ENCODE measurements at places on chromosomes 1 and 21.

GRCh38 chr1:20634594-20635084, 1.4 kb downstream of the PINK1 start:
- no peak for DNase-seq

- DNase-seq = no peak
Measured at GRCh38 chr1:19461220-19461554, 24.2 kb downstream of the CAPZB start.

GRCh38 chr1:245235156-245235555, 80.4 kb downstream of the KIF26B start:
- DNase-seq = no peak

DNA sequence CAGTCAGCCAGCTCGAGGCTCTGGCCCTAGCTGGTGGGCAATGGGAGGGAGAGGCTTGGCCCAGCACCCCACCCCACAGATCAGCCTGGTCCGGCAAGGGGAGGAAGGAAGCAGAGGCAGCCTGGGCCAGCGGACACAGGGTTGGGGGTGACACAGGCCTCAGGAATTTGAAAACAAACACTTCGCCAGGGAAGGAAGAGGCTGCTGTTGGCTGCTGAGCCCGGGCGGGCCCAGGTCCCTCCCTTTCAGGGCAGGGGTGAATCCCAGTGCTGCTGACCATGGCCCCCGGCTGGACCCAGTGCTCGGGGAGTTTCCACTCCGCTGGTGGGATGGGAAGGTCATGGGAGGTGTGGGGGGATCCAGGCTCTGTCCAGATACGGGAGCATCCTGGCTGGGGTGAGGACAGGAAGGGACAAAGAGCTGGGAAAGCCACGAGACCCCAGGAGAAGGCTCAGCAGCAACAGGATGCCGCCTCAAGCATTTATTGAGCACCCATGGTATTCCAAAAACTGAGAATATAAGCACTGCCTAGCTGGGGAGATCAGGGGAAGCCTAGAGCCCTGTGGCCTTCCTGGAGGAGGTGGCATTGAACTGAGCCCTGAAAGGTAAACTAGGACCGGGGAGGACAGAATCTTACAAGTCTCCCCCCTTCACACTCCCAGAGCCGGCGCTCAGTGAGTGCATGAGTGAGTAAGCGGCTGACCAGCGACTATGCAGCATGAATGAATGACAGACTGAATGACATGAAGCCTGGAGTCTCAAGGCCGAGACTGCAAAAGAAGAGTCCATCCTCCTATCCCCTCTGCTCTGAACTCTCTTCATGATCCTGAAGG, 26.2 kb upstream of the EPHA2 start:
- no peak for DNase-seq

GRCh38 chr1:233253832-233254331, 41.6 kb downstream of the PCNX2 start:
- DNase-seq = no peak

GRCh38 chr1:248810000-248810726, 15.6 kb downstream of the SH3BP5L start:
- DNase-seq = no peak

DNA sequence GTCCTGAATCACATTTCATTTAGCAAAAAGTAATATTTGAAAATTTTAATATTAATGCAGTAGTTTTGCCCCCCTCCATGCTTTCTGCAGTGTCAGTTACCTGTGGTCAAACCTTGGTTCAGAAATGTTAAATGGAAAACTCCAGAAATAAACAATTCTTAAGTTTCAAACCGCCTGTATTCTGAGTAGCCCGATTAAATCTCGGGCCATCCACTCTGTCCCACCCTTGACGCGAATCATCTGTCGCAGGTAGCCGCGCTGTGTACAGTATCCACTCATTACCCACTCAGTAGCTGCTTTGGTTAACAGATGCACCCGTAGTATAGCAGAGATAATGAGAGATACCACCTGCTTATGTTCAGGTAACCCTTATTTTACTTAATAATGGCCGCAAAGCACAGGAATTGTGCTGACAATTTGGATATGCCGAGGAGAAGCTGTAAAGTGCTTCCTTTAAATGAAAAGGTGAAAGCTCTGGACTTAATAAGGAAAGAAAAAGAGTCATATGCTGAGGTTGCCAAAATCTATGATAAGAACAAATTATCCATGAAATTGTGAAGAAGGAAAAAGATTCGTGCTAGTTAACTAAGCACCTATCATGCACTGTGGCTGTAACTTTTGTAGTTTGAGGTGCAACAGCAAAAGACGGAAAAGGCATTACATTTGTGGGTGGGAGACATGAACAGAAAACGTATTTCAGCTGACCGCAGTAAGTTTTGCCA, 889 bp upstream of the SCYL3 start:
- no peak for DNase-seq

DNA sequence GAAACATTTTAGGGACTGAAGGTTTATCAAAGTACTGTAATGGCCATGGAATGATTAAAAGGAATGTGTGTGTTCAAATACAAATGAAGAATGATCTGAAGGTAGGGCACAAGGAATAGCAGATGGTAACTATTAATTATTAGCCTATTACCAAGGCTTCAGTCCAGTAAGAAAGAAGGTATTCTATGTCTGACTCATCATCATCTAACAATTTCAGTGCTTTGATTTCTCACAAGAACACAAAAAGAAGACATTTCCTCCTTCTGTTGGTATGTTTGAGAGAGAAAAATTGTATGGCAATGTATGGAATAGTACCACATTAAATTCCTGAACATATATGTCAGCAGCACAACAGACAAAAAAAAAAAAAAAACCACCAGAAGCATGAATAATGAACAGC, 57.5 kb downstream of the TYW3 start:
- DNase-seq = no peak

DNA sequence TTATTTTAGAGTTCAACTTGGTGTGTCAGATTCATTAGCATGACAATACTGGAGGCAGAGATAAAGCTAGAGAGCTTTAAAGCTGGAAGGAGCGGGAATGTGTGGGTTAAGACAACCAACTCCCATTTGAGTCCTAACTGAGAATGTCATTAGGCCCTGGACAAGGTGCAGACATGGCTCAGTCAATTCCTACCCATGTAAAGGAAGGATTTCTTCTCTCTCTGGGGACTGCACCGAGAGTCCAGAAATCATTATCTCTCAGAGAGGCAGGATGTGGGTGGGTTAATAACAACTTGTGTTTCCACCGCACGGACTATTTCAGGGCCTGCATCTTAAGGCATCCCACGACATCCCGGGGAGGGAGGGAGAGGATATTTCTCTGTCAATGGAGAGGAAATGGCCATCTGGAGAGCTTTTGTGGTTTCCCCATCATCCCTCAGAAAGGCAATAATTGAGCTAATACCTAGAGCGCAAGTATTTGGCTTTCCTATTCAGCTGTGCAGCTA, 46.7 kb upstream of the SARS1 start:
- no peak for DNase-seq

- DNase-seq = no peak
Measured at GRCh38 chr1:1259119-1259488, 12.6 kb upstream of the C1QTNF12 start.

- DNase-seq = no peak
Measured at GRCh38 chr1:61743431-61743705, 1.1 kb downstream of the PATJ start.

GRCh38 chr1:200535605-200536004, 84.9 kb downstream of the KIF14 start:
- no peak for DNase-seq

- no peak for DNase-seq
Measured at GRCh38 chr1:235683653-235684052, 34.1 kb upstream of the GNG4 start.

DNA sequence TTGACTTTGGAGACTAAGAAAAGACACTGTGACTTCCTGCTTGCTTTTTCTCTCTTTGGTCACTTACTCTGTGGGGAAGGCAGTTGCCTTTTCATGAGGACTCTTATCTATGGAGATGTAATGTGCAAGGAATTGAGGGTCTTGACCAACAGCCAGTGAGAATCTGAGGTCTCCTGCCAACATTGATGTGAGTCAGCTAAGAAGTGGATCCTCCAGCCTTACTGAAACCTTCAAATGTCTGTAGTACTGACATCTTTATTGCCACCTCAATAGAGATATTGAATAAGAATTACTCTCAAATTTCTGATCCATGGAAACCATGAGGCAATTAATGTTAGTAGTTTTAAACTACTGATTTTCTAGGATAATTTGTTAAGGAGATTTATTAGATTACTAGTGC, 598.4 kb downstream of the ADGRL2 start:
- DNase-seq = no peak

DNA sequence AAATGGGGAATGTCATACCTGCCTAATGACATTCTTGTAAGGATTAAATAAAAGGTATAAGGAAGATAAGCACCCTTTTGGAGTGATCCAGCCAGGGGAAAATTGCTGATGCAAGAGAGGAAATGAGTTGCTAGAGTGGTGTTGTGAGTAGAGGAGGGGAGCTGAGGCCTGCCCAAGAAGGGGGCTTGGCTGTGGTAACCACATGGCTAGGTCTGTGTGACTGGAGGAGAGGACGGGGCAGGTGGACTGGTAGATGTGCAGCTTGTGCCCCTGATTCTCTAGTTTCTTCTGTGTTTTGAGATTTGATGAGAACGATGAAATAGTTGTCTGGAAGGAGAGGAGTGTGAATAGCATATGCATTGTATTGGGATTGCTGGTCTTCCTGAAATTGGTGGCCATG, 6.6 kb downstream of the TXLNA start:
- DNase-seq = no peak

DNA sequence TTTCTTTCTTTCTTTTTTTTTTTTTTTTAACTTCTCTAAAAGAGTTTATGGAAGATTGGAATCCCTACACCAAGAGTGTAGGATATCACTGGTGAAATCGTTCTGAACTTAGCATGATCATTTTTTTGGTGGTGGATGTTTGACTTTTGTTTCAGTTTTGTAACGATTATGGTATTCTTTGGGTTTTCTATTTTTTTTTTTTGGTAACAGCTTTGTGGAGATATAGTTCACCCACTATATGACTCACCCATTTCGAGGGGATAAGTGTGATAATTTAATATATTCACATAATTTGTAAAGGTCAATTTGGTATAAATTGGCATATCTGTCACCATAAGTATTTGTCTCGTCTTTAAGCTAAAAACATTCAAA, 29.2 kb downstream of the AGPAT3 start:
- DNase-seq = no peak

DNA sequence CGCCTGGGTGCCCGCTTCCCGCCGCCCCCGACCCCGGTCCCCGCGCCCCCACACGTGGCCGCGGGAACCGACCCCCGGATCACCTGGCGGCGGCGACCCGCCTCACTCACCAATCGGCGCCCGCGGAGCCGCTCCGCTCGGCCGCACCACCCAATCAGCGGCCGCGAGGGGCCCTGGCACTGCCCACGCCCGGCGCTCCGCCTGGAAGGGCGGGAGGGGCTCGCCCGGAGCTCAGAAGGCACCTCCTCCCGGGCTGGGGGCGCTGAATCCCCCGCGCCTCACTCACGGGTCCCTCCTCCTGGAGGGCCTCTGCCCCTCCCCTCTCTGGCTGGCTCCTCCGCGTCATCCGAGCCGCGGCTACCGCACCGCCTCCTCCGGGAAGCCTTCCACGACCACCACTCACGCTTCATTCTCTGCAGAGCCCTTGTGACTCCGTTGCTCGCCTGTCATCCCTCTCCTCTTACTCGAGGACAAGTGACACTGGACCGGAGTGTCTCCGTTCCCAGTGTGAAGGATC, 374 bp downstream of the SH2D5 start:
- DNase-seq = peak; percentile 45

DNA sequence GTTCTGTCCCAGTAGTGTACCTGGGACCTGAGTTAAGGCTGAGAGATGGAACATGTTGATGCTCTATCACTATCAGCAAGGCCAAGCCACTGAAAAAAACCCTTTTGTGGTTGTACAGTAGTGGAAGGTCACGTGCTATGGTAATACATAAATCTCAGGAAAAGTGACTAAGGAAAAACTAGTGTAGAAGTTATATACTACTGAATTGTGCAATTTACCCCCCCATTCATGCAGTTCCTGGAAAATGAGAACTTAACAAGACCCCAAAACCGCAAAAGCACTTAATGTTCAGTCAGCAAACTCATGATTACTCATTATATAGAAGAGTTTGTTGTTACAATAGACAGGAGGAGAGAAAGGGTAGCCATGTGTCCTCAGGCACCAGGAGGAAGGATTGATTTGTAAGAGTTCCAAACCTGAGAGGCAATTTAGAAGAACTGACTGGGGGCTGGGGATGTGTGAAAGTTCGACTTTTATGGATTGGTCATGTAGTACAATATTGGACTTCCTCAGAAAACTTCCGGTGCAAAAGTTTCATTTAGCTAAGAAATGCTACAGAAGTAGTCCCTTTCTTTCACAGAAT, 91.6 kb downstream of the RGL1 start:
- no peak for DNase-seq

DNA sequence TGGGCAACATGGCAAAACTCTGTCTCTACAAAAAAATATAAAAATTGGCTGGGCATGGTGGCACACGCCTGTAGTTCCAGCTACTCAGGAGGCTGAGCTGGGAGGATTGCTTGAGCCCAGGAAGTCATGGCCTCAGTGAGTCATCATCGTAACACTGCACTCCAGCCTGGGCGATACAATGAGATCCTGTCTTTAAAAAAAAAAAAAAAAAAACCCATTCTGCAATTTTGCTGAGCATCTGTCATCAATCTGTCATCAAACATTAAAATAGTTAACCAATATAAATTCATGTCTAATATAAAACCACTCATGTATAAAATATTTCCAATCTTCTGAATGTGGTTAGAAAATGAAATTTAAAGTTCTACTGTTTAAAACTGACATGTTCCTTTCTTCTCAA, 56.9 kb downstream of the LPAR3 start:
- DNase-seq = no peak

GRCh38 chr1:185467122-185467521, 150.1 kb upstream of the IVNS1ABP start:
- no peak for DNase-seq

- no peak for DNase-seq
Measured at GRCh38 chr1:30036666-30037065, 686.7 kb downstream of the MATN1 start.

- no peak for DNase-seq
Measured at GRCh38 chr1:6288026-6288425, 27.1 kb upstream of the GPR153 start.

DNA sequence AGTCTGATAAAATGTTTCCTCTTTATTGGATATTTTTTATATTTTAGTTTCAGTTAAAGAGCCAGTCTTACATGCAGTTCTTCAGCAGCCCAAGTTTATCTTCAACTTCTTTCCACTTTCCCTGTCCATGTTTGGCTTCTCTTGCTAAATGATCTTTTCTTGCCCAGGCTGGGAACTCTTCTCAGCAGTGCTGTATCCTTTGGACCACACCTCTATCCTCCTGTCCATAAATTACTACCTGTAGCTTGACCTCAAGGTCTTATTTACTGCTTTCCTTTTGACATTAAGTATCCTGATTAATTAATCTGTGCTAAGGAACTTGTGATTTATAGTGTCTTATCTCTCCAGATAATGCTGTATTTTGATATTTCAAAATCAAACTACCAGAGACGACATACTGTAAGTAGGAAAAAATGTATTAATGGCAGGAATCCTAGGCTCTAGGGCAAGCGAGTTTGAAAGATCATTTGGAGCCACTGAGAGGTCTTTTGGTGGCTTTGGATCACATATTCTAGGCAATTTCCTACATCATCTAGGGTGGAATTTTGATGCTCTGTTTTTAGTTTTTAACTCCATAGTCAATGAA, 20.5 kb upstream of the PDC start:
- no peak for DNase-seq

GRCh38 chr1:39540504-39541031, 36.0 kb downstream of the PABPC4 start:
- no peak for DNase-seq

GRCh38 chr1:158059984-158060383, 66.5 kb downstream of the KIRREL1 start:
- no peak for DNase-seq

- no peak for DNase-seq
Measured at GRCh38 chr1:193346085-193346484, 159.7 kb upstream of the B3GALT2 start.

All from stimulated activated CD8-positive, alpha-beta memory T cell treated with anti-CD3 and anti-CD28 coated beads, Interleukin-4, amount 100 ng/mL, for 4 hours (primary cell).